ENCODE measurements at places on chromosomes 7 and 10.

- no peak for DNase-seq
These were observed 153.3 kb downstream of the WDR37 start for GRCh38 chr10:1209355-1209979.

- no peak for DNase-seq
These were observed 56.7 kb downstream of the PCLO start for GRCh38 chr7:83105948-83106347.

GRCh38 chr7:130108809-130109208 is 38.5 kb downstream of the KLHDC10 start:
- DNase-seq = no peak

- no peak for DNase-seq
These were observed 77.1 kb downstream of the GSAP start for GRCh38 chr7:77338883-77339629.

- DNase-seq = no peak
These were observed 196.1 kb upstream of the LRGUK start for GRCh38 chr7:133931053-133931452.

GRCh38 chr10:14507176-14507575 is 176.5 kb upstream of the FRMD4A start:
- DNase-seq = no peak

- DNase-seq = peak; percentile 38
These were observed 370.2 kb downstream of the ARL4A start for GRCh38 chr7:13057462-13058200.

- no peak for DNase-seq
These were observed 289.4 kb upstream of the SP8 start for GRCh38 chr7:21076054-21076453.

DNA sequence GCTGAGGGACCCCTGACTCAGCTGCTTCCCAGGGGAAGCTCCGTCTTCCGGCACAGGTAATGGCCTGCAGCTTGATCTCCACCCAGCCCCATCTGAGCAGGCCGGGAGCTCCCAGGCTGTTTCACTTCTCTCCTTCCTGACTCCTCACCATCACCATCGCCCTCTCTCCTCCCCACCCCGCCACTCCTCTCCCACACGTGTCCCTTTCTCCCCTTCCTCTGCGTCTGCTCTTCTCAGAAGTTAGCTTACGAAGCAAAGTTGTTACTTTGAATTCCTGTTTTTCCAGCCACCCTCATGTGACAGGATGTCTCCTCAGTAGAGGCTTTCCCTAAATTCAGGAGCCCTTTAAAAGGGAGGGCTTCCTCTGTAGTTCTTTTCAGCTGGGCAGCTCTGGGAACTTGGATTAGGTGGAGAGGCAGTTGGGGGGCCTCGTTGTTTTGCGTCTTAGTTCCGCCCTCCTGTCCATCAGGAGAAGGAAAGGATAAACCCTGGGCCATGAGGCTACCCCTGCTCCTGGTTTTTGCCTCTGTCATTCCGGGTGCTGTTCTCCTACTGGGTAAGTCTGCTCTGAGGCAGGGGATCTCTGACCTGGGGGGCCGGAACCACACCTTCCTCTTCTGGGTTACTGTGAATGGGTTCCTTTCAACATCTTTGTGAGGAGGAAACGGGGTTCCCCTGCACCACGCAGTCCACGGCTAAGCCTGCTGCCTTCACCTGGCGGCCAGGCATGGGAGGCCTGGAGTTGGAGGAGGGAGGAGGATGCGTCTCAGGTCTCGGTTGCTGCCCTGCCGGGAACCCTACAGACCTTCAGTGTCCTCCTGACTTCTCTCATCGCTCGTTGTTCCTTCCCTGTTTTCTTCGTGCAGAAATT is at the start of gene MRC1:
Gene MRC1 (plus strand): TSS at position 378 of the 871 bp plus-strand sequence. CDS start 118 bp downstream, at position 496.
- DNase-seq = no peak

Measured in GM10248 (cell line).